Activated naive CD4-positive, alpha-beta T cell treated with anti-CD3 and anti-CD28 coated beads for 36 hours (primary cell): ENCODE measurements at places on chromosomes 12 and 14. TPM values are rescaled to one million over a fixed set of nuclear protein-coding genes. Genes with fewer than 3 reads are reported as not detected.

GRCh38 chr12:27009881-27010301 lies 4.3 kb downstream of the TM7SF3 start:
- H3K27ac ChIP-seq = no peak overlapping the region
- H3K4me3 ChIP-seq = no peak overlapping the region
- DNase-seq = no peak
- peaks cover 6% of the 10 kb centered on the region for H3K36me3 ChIP-seq
- no peaks in the 10 kb centered on the region for H3K27me3 ChIP-seq
- H3K4me1 ChIP-seq = peaks cover 48% of the 10 kb centered on the region

DNA sequence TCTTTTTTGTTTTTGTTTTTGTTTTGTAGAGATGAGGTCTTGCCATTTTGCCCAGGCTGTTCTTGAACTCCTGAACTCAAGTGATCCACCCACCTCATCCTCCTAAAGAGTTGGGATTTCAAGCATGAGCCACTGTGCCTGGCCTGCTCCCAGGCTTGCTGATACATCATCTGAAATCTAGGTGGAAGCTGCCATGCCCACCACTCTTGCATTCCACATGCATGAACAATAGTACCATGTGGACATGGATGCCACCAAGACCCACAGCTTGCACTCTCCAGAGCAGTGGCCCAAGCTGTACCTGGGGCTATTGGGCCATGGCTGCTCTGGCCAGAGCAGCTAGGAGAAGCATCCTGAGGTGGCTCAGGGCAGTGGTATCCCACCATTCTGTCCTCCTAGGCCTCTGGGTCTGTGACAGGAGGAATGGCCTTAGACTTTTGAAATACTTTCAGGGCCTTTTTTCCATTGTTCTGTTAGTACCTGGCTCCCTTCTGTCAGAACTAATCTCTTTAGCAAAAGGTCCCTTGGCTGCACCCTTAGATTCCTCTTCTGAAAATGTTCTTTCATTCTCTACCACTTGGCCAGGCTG lies 13.7 kb downstream of the FLVCR2 start:
- no peaks in the 10 kb centered on the region for H3K27me3 ChIP-seq
- DNase-seq = no peak
- H3K27ac ChIP-seq = no peak overlapping the region
- H3K36me3 ChIP-seq = no peaks in the 10 kb centered on the region

GRCh38 chr12:122526683-122527477 lies at the start of the genes KNTC1 and RSRC2:
TSS of gene KNTC1 (plus strand) at chr12:122527249. CDS start at chr12:122530064, 2,815 bp downstream.
TSS of gene RSRC2 (minus strand) at chr12:122526936. CDS start at chr12:122526853, 83 bp downstream.
- peaks cover 44% of the 10 kb centered on the region for H3K36me3 ChIP-seq
- H3K27ac ChIP-seq = no peak within 1 kb of the TSS
- H3K4me1 ChIP-seq = peaks cover 49% of the 10 kb centered on the region
- DNase-seq = peak; percentile 100
- H3K27me3 ChIP-seq = no peaks in the 10 kb centered on the region

DNA sequence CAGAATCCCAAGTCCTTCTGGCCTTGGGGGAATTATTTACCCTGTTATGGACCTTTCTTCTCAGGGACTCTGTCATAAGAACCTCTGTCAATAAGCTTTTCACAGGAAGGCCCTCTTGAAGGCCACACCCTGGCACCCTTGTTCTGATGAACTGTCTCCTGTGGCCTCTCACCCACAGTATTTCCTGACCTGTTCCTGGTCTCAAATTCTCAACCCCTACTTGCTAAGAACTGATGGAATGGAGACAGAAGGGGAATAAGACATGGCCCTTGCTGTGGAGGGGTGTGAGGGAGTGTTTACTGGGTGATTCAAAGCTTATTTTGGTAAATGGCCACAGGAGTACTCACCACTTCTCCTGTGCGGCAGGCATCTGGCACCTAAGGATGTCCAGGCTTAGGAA lies 1082.9 kb downstream of the BCL11B start:
- H3K36me3 ChIP-seq = peaks cover 5% of the 10 kb centered on the region
- H3K4me3 ChIP-seq = peak overlapping the region; percentile 58
- peak overlapping the region; percentile 96 for H3K27ac ChIP-seq
- peak; percentile 62 for DNase-seq
- peaks cover 96% of the 10 kb centered on the region for H3K4me1 ChIP-seq

Gene CLEC7A
- not detected for total RNA-seq

Gene RNFT2
- 15.8 TPM for total RNA-seq
